ENCODE measurements at places on chromosomes 2 and 18. TPM values are rescaled to one million over a fixed set of nuclear protein-coding genes. Genes with fewer than 3 reads are reported as not detected.

Gene UGT1A5
- not detected for total RNA-seq

Gene SPR
- total RNA-seq: 22.7 TPM

Gene LAMA1
- total RNA-seq: 11.0 TPM

Gene CCDC102B
- 1.3 TPM for total RNA-seq

Gene VWA3B
- not detected for total RNA-seq

Gene SERPINB2
- not detected for total RNA-seq

Gene C1QL2
- not detected for total RNA-seq

Gene UGT1A4
- not detected for total RNA-seq

Gene SCN2A
- 1.0 TPM for total RNA-seq

Gene EDAR
- not detected for total RNA-seq

Gene AQP12B
- total RNA-seq: not detected

Gene C1GALT1C1L
- 1.8 TPM for total RNA-seq

Gene RAX
- total RNA-seq: not detected

Gene CTAGE1
- total RNA-seq: not detected

Gene NLRC4
- total RNA-seq: not detected

Gene EPB41L3
- total RNA-seq: 39.6 TPM

Gene PLB1
- 4.1 TPM for total RNA-seq

Gene BOD1L2
- not detected for total RNA-seq

Gene FOXD4L1
- 0.11 TPM for total RNA-seq

Gene MLPH
- total RNA-seq: 0.65 TPM

Gene TM4SF20
- not detected for total RNA-seq

Gene SNTG2
- total RNA-seq: not detected

Gene POU3F3
- total RNA-seq: not detected

Gene MDH1B
- total RNA-seq: 2.3 TPM

Gene STAT4
- total RNA-seq: 21.4 TPM

Gene CNDP1
- total RNA-seq: 0.11 TPM

Gene FOXI3
- not detected for total RNA-seq

Gene EFHD1
- 1.3 TPM for total RNA-seq

Gene RUFY4
- not detected for total RNA-seq

Gene GPR35
- total RNA-seq: 0.65 TPM

Gene ONECUT2
- under 0.01 TPM for total RNA-seq

Gene RTP5
- total RNA-seq: not detected

Gene ZNF521
- total RNA-seq: 174 TPM

Gene ADD2
- total RNA-seq: under 0.01 TPM

Gene NTSR2
- not detected for total RNA-seq

Gene OTX1
- not detected for total RNA-seq

Gene PTPRN
- total RNA-seq: 0.13 TPM

Gene SLC5A7
- total RNA-seq: not detected

Gene DOK6
- total RNA-seq: 0.76 TPM

Gene MGAT4A
- total RNA-seq: 1.2 TPM

Gene CPS1
- 28.2 TPM for total RNA-seq

Gene MBD2
- 35.1 TPM for total RNA-seq

Gene CAPN14
- total RNA-seq: 0.13 TPM

Gene ALLC
- not detected for total RNA-seq

Gene ERFE
- 3.7 TPM for total RNA-seq

Gene KCNS3
- 1.2 TPM for total RNA-seq

Gene TLX2
- 0.11 TPM for total RNA-seq

Gene LMAN1
- 355 TPM for total RNA-seq

Gene RPL37A
- 1,036 TPM for total RNA-seq

Gene CYTIP
- 0.76 TPM for total RNA-seq

Gene RGPD3
- 0.65 TPM for total RNA-seq

Gene ANKRD30B
- total RNA-seq: not detected

Gene EGR4
- total RNA-seq: not detected

Gene FANCL
- 25.0 TPM for total RNA-seq

Gene ZSCAN30
- total RNA-seq: 29.9 TPM

Gene HOXD12
- total RNA-seq: not detected

Gene ARHGAP15
- not detected for total RNA-seq

Measured in articular chondrocyte of knee joint (primary cell).